ENCODE measurements at places on chromosomes 2 and 18.

- DNase-seq = no peak
Measured at GRCh38 chr2:121257480-121257840, 27.5 kb downstream of the TFCP2L1 start.

GRCh38 chr2:72815655-72816278 is 10.1 kb downstream of the EXOC6B start:
- no peak for DNase-seq

GRCh38 chr2:36696533-36696932 is at the start of gene VIT:
VIT (plus strand) TSS chr2:36696707; CDS start chr2:36716371, 19,664 bp downstream.
- DNase-seq = peak; percentile 61

DNA sequence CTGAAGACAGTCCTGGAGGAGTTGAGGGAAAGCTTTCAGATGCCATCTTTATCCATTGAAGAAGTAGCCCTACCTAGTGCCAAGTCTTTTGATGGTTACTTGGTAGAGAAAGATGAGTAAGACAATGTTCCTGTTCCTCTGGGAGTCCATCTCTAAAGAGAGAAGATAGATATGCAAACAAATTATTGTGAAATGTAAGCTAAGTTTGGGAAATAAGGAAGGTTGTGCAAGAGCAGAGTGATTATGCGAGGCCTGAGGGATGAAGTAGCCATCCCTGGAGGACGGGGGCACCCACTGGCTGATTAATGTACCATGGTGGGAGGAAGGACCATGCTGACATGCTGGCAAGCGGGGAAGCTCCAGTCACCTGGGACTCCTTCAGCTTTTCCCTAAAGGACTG is 994 bp upstream of the DTNA start:
- no peak for DNase-seq

GRCh38 chr2:47403609-47404193 is 745 bp downstream of the MSH2 start:
- no peak for DNase-seq

- DNase-seq = no peak
Measured at GRCh38 chr2:195820373-195820772, 163.3 kb downstream of the SLC39A10 start.

DNA sequence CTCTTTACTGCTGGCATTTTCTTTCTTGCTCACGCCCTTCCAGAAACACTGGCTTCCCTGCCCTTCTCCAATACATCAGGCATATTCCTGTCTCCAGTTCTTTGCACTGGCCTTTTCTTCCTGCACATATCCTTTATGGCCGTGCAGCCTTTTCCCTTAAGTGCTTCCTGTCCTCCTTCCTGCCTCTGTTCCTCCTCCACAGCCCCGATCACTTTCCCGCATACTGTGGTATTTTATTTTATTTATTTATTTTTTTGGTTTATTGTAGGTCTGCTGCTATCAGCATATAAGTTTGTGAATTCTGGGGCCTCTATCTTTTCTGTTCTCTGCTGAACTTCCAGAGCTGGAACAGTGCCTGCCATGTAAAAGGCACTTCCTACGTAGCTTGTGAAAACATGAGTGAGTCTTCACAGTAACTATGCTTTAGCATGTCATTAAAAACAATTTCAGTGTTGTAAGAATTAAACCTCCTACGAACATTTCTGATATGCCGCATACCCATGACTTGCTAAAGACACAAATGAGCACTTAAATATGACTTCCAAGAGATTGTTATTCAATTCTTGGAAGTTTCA is 289.1 kb downstream of the TRIB2 start:
- DNase-seq = peak; percentile 24

DNA sequence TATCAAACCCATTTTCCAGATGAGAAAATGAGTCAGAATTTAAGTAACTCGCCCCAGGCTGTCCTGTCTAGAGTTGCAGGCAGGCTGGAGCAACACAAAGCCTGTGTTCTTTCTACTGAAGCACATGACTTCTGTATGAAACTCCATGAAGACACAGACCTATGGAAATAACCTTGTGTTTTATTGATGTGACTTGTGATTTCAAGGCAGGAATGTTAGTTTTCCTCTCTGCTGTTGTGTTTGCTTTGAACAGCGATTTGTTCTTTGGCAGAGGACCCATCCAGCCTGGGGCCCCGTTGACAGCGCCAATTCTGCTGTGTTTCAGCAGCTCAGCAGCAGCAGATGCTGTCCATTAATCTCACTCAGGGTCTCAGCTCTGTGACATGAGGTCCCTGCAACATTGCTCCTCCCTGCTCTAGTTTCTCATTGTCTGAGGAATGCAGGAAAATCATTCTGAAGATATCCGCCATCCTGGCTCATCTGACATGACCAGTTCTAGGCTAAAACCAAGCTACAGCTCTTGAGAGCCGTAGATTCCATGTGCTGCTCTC is 344.3 kb upstream of the RAB12 start:
- DNase-seq = no peak

- no peak for DNase-seq
Measured at GRCh38 chr2:44430342-44430741, 68.6 kb downstream of the CAMKMT start.

DNA sequence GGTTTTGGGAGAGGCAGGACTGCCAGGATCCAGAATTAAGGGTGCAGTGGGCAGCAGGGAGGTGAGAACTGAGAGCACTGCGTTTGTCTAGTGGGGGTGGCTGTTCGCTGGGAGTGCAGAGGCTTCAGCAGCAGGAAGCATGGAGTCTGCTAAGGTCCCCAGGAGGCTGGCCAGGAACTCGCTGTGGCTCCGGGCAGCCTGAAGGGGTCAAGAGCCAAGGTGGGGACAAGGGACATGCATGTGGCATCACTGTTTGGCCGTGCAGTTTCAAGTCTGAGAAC is 43.2 kb upstream of the SEMA4C start:
- no peak for DNase-seq

DNA sequence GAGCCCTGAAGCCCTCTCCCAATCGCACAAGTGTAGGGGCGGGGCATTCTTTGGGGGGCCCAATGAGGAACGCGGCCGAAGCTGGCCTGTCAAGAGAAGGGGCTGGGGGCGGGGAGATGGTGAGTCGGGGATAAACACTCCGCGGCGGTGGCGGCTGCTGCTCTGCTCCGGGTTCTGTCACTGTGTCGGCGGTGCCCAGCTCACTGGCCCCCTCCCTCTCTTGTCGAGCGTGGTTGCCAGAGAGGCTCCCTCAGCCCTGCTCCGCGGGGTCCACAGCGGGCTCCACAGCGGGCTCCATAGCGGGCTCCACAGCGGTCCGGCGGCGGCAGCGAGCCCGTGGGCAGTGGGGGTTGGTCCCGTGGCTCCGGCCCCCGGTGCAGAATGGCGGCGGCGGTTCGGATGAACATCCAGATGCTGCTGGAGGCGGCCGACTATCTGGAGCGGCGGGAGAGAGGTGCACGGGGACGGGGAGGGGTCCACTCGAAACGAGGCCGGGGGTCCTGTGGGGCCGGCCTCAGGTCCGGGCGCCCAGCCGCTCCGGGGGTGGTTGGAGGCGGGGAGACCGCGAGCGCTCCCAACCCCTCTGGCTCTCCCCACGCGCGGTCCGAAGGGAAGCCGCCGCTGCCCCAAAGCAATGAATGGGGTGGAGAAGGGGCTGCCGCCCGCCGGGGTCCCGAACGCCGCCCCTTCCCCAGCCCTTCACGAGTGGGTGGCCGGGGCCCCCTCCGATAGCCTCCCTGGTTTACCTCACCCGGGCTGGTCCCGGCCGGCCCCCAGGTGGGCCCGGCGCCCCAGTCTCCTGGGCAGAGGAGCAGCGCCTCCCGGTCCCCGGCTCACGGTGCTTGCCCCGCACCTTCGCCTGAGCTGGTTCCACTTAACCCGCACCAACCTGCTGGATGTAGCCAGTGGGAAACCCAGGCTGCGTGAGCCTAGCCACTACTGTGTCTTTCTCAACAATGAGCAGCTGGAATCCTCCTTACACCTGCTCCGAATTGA is at the start of gene MXD1:
TSS of gene MXD1 (plus strand) at position 160 of the 996 bp plus-strand sequence. CDS start at position 382, 222 bp downstream.
- DNase-seq = no peak

GRCh38 chr2:88549616-88550292 is 77.5 kb downstream of the EIF2AK3 start:
- DNase-seq = no peak

DNA sequence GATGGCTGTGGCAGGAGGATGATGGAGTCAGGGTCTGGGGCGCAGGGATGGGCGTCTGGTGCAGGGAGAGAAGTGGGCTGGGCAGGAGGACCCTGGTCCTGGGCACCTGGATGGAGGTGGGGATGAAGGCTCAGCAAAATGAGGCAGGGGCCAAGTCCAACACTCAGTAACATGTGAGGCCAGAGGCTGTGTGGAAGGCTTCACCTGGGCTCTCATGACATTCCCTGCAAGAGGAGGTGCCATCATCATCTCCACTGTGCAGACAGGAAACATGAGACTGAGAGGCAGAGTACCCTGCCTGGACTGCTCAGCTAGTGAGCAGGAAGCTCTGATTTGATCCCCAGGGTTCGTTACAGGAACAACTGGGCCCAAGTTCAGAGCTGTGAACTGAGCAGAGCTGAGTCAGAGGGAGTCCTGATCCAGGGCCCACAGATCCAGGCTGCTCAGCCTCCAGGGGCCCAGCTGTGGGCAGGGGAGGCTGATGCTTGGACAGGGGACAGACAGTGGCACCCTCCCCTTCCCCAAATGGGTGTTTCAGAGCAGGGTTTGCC is 36.9 kb downstream of the HJURP start:
- DNase-seq = no peak

DNA sequence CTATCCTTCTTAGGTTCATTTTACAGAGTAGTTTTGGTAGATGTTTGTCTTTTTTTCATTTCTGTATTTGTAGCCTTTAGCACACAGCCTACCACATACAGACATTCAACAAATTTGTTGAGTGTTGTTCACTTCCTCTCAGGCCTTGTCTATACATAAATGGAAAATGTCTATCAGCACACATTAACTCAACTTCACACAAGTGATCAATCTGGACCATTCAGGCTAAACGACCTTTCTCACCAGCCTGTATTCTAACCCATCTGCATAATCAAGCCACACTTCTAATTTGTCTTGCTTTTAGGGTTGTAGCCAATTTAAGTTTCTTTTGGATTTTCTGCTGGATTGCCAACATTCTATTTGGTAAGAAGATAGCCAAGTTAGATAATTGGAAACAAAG is 59.9 kb upstream of the DARS1 start:
- no peak for DNase-seq

All from tibial nerve (tissue), 4 donors.